COR-L47 (cell line): ENCODE measurements at places on chromosomes 7 and 10.

GRCh38 chr10:31526681-31527080 lies 207.7 kb downstream of the ZEB1 start:
- DNase-seq = no peak

- no peak for DNase-seq
Observed at GRCh38 chr10:124994573-124995473, 52.9 kb downstream of the ZRANB1 start.

DNA sequence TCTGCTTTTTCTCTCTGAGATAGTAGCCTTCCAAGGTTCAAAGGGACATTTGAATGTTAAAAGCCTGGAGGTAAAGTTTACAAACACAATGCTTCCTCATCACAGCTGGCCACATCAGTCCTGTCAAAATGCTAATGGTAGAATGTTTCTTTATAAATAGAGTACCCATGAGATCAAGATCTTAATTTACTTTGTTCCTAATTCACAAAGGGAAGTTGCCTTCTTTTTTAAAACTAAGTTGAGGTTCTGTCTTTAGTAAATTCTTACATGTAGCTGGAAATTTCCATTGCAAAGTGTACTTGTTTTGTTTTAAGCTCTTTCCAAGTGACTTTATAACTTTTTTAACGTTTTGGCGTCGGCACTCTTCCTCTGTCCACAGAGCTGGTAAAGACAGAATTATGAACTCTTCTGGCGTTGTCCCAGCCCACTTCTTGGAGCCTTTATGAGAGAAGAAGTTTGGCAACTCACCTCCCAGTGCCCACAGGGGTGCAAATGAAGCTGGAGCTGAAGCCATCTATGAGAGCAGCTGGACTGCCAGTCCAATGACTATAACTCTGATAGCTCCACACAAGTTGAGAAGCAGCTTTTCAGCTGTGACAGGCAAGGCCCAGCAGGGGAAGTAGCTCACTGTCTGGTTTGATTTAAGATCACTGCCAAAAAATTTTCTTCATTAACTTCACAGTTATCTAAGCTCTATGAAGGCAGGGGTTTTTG lies 23.3 kb downstream of the FZD1 start:
- DNase-seq = no peak

DNA sequence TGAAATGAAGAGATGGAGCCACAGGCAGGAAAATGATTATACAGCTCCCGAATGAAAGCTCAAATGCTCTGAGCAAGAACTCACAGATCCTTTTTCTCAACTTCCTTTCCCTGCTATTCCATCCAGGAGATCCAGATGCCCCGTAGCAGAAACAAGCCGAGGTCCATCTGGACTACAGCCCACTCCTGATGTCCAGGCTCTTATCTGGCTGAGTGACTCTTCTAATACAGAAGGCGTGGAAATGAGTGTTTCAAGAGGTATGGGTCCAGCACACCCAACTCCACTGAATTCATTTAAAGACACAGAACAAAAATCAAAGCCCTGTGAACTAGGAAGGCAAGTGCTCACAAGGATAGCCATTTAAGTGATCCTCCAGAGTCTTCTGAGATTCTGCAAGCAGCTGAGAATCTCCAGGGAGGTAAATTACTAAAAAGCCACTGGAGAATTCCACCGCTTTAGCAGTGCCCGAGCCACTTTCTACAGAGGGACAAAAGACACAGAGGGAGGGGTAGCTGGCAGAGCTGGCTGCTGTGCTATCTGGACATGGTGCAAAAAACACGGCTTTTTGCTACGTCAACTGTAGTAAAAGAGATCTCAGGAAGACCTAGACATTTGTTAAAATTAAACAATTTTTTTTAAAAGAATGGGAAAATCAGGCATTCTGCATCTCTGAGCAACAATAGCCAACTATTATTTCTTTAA lies 24.5 kb downstream of the FAM171A1 start:
- no peak for DNase-seq

GRCh38 chr10:48638739-48639527 lies 34.1 kb upstream of the ARHGAP22 start:
- DNase-seq = no peak

DNA sequence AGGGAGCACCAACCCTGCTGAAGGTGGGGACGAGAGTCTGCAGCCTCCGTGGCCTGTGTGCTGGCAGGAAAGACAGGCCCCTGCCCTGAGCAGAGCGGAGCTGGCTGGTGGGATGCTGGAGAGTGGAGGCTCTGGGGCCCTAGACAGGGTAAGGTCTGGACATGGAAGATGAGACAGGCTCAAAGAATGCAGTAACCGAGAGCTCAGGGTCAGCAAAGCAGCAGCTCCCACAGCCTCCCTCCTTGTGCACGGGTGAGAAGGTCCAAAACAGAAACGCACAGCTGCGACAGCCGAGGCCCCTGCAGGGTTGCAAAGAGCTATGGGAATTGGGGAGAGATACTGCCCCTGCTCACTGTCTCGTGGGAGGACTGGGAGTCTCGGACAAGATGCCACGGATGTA lies 80.5 kb downstream of the TNS3 start:
- DNase-seq = no peak

DNA sequence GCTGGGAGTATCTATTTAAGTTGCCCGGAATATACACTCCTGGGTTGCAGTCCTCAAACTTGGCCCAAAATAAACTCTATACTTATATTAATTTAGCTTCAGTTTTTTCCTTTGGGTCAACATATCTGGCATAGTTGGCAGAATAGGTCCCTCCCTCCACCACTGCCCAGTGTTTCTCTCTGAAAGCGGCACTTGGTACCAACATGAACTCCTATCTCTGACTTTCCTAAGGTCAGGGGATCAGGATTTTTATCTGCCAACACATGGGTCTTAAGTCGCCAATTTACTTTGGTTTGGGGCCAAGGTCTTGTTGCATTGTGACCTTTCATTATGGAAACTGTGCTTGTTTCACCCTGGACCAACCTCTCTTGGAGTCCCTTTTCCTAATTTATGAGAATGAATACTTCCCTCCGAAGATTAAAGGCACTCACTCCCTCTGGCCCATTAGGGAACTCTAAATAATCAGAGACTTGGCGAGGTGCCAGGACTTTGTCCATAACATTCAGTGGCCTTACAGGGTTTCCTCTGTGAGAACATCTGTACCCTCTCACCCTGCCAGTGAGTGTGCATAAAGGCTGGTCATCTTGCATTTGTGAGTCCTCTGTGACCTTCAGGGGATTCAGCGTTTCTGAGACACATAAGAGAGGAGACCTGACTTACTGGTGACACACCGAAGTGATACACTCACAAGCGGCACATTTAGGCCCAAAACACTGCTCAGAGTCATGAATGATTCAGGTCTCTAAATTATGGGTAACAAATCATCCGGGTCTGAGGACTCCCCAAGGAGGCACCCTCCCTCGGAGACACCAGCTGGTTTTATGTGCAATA lies 19.7 kb upstream of the FKBP9 start:
- peak; percentile 42 for DNase-seq

GRCh38 chr7:23096518-23097290 lies 8.9 kb upstream of the KLHL7 start:
- DNase-seq = no peak
